ENCODE measurements at places on chromosomes 3 and 15. TPM values are rescaled to one million over a fixed set of nuclear protein-coding genes. Genes with fewer than 3 reads are reported as not detected.

The CCDC80 gene
- total RNA-seq, result 148 TPM

The PP2D1 gene
- total RNA-seq, result not detected

The NDN gene
- total RNA-seq, result 27.1 TPM

The SLC15A2 gene
- total RNA-seq, result 63.6 TPM

The NTRK3 gene
- total RNA-seq, result 3.5 TPM

The LRTM1 gene
- not detected for total RNA-seq

The LTK gene
- total RNA-seq, result 25.9 TPM

The TMC3 gene
- not detected for total RNA-seq

The MELTF gene
- total RNA-seq, result 5.2 TPM

The CTDSPL2 gene
- total RNA-seq, result 37.2 TPM

The KNG1 gene
- total RNA-seq, result not detected

The GP9 gene
- 2.6 TPM for total RNA-seq

The DENND6A gene
- total RNA-seq, result 22.3 TPM

The WNT5A gene
- 27.2 TPM for total RNA-seq

The EXOG gene
- 12.3 TPM for total RNA-seq

The ISLR2 gene
- total RNA-seq, result 1.2 TPM

The PLSCR5 gene
- total RNA-seq, result not detected

The USP8 gene
- total RNA-seq, result 74.6 TPM

The C3orf20 gene
- total RNA-seq, result not detected

The SERPINI1 gene
- 6.7 TPM for total RNA-seq

The IL17RE gene
- 21.5 TPM for total RNA-seq

The HGD gene
- total RNA-seq, result 1.7 TPM

The MYL3 gene
- 2.0 TPM for total RNA-seq

The KLHDC8B gene
- 34.8 TPM for total RNA-seq

The WDR49 gene
- 13.9 TPM for total RNA-seq

The IMPG2 gene
- 0.21 TPM for total RNA-seq

The ETV5 gene
- 65.5 TPM for total RNA-seq

The SLC12A1 gene
- total RNA-seq, result not detected

The FMN1 gene
- 38.8 TPM for total RNA-seq

The FRMD5 gene
- 0.12 TPM for total RNA-seq

The ACAD9 gene
- 38.0 TPM for total RNA-seq

The KLHL40 gene
- not detected for total RNA-seq

The ITIH1 gene
- total RNA-seq, result not detected

The PPARG gene
- 128 TPM for total RNA-seq

Data from lower lobe of right lung (tissue), 2 donors.